ENCODE measurements at places on chromosomes 1 and 21.

DNA sequence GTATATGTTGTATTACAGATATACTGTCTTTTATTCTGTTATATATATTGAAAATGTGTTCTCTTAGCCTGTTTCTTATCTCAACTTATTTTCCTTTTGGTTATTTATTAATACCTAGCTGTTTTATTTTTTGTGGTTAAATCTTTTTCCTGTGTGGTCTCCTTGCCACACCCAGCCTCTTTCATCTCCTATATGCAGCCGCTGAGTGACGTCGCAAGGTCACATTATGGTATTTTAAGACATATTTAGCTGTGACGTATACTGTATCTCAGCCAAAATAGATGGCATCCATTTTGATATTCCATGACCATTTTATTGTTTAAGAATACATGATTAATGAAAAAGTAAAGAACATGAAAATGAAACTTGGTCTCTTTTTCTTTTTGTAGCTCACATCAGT is 29.1 kb downstream of the CENPF start:
- no peak overlapping the region for H3K4me3 ChIP-seq
- no peaks in the 10 kb centered on the region for H3K36me3 ChIP-seq
- H3K27me3 ChIP-seq = no peaks in the 10 kb centered on the region
- no peak overlapping the region for H3K27ac ChIP-seq
- H3K4me1 ChIP-seq = no peaks in the 10 kb centered on the region
- DNase-seq = no peak

DNA sequence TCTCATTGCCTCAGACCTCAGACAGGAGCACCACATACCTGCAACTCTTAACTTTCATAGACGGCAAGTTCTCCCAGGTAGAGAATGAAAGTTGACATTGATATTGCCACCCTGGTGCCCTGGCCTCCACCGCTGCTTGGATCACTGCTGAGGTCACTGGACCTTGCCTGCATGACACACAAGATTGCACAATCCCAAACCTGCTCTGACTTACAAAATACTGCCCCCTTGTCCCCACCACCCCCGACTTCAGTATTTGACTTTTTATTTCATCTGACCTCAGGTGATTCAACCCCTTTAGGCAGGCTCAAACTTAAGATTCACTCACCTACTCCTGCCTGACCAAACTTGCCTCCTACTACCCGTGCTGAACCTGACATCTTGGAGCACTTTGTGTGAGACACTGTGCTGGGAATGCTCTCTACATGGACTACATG is 43.1 kb upstream of the S1PR1 start:
- no peaks in the 10 kb centered on the region for H3K27me3 ChIP-seq
- no peaks in the 10 kb centered on the region for H3K4me1 ChIP-seq
- no peaks in the 10 kb centered on the region for H3K36me3 ChIP-seq
- no peak for DNase-seq
- H3K4me3 ChIP-seq = no peak overlapping the region
- H3K27ac ChIP-seq = no peak overlapping the region

GRCh38 chr1:209266590-209267205 is 316.8 kb upstream of the CAMK1G start:
- no peak overlapping the region for H3K27ac ChIP-seq
- H3K4me3 ChIP-seq = no peak overlapping the region
- H3K36me3 ChIP-seq = no peaks in the 10 kb centered on the region
- no peaks in the 10 kb centered on the region for H3K4me1 ChIP-seq
- H3K27me3 ChIP-seq = no peaks in the 10 kb centered on the region
- DNase-seq = no peak

GRCh38 chr1:225980005-225980836 is 18.9 kb downstream of the SDE2 start:
- peaks cover 19% of the 10 kb centered on the region for H3K4me1 ChIP-seq
- H3K4me3 ChIP-seq = no peak overlapping the region
- DNase-seq = peak; percentile 78
- H3K36me3 ChIP-seq = peaks cover 9% of the 10 kb centered on the region
- H3K27ac ChIP-seq = peak overlapping the region; percentile 73

GRCh38 chr1:59752556-59753414 is 62.0 kb upstream of the HOOK1 start:
- H3K27me3 ChIP-seq = no peaks in the 10 kb centered on the region
- H3K4me3 ChIP-seq = no peak overlapping the region
- no peaks in the 10 kb centered on the region for H3K36me3 ChIP-seq
- H3K4me1 ChIP-seq = peaks cover 4% of the 10 kb centered on the region

- no peaks in the 10 kb centered on the region for H3K27me3 ChIP-seq
- H3K4me3 ChIP-seq = no peak overlapping the region
- H3K36me3 ChIP-seq = no peaks in the 10 kb centered on the region
- no peaks in the 10 kb centered on the region for H3K4me1 ChIP-seq
- no peak overlapping the region for H3K27ac ChIP-seq
Measured at GRCh38 chr1:59638231-59638711, 176.5 kb upstream of the HOOK1 start.

DNA sequence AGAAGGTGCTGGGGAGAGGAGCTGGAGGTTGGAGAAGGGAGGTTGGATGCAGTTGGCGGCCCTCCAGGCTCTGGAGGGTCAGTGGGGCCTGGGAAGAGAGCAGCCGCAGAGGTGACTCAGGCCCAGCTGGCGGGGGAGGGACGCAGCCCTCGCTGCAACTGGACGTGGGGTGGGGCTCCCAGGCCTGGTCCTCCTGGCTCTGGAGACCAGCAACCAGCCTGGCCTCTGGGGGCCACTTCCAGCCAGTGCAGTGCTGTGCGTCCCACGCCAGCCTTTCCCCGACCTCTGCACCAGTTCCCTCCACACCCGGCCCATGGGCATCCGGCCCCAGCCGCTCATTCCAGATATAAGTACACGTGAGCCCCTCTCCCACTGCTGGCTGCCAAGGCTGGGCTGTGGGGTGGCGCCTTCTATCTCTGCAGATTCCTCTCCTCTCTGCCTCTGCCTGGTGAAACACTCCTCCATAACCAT is 38.0 kb upstream of the COL18A1 start:
- no peaks in the 10 kb centered on the region for H3K27me3 ChIP-seq
- H3K27ac ChIP-seq = peak overlapping the region; percentile 90
- no peaks in the 10 kb centered on the region for H3K36me3 ChIP-seq

DNA sequence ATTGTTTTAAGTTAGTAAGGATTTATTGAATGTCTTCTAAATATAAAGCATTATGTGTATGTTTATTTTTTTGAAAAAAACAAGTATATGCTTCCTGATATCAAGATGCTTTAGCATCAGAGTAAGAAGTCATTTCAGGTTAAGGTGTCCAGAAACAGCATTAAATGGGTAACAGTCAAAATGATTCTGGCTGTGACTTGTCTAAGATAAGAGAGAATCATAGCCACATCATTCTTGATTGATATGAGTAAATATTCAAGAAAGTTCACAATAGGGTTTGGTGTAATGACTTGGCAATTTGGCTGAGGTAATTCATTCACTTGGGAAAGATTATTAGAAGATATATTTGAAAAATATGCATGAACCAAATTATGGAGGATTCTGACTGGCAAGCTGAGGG is 193.8 kb downstream of the DPYD start:
- H3K27ac ChIP-seq = no peak overlapping the region
- H3K27me3 ChIP-seq = no peaks in the 10 kb centered on the region
- no peak for DNase-seq
- H3K36me3 ChIP-seq = no peaks in the 10 kb centered on the region
- H3K4me3 ChIP-seq = no peak overlapping the region

DNA sequence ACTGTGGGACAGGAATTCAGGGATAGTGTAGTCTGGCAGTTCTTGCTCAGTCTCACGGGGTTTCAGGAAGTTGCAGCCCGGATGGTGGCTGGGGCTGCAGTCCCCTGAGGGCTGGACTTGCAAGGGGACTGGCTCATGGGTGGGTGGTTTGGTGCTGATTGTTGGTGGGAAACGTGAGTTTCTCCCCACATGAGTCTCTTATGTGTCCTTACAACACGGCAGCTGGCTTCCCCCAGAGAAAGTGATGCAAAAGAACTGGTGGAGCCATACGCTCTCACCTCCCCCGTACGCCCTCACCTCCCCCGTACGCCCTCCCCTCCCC is 64.9 kb downstream of the EVA1C start:
- no peak for DNase-seq
- no peaks in the 10 kb centered on the region for H3K36me3 ChIP-seq
- no peaks in the 10 kb centered on the region for H3K4me1 ChIP-seq
- H3K27me3 ChIP-seq = no peaks in the 10 kb centered on the region
- H3K4me3 ChIP-seq = no peak overlapping the region
